ENCODE measurements at places on chromosomes 6 and 20.

DNA sequence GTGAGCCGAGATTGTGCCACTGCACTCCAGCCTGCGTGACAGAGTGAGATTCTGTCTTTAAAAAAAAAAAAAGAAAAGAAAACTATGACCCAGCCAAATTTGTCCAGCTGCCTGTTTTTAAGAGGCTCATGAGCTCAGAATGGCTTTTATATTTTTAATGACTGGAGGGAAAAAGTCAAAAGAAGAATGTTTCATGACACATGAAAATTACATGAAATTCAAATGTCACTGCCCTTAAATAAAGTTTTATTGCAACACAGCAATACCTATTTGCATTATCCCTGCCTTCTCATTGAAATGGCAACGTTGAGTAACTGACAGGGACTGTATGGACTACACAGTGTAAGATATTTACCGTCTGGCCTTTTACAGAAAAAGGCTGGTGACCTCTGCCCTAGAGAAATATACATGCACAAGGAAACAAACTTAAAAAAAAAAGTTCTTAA lies 11.4 kb downstream of the SENP6 start:
- no peak for DNase-seq

DNA sequence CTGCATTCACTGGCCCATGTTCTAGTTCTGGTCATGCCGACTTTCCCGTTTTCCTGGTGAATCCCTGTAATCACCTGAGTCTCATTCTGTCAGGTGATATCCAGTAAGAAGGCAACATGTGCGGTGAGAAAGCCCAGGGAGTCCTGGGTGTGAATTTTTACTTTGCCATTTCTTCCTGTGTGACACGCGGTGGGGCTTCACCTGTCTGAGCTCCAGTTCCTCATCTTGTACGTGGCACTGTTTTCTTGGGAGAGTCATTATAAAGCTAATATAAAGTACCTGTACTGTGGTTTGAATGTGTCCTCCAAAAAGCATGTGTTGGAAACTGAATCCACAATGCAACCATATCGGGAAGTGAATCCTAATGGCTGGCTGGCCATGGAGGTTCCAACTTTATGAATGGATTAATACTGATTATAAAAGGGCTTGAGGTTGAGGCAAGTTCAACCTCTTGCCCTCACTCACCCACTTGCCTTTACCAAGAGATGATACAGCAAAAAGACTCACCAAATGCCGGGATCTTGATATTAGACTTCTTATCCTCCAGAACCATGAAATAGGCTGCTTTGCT lies 5.1 kb downstream of the HLA-E start:
- DNase-seq: no peak

GRCh38 chr6:444653-445275 lies 53.2 kb downstream of the IRF4 start:
- DNase-seq: no peak

GRCh38 chr6:145212813-145213212 lies 522.5 kb downstream of the EPM2A start:
- DNase-seq: no peak

DNA sequence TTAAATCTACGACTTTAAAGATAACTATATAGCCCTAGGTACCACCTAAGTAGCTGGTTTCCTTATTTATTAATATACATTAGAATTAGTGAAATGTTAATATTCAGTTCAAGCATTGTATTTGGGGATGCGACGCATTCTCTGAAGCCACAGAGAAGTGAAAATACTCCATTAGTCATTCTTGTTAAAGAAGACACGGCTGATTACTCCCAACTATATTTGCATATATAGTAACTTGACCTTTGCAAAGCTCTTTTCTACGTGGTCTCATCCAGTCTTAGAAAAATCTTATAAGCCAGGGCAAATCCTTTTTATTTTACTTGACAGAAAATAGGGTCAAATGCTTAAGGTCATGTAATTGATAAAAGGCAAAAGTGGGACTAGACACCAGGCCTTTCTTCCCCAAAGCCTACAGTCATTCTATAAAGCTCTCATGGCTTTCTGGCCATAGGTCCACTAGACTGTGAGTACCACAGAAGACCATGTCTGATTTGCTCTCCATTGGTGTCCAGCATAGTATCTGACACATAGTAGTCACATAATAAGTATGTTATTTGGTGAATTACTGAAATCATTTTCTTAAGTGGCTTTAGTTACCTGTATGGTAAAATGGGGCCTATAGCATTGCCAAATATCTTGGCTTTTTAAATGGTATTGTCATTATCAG lies 11.3 kb downstream of the ZHX3 start:
- DNase-seq: no peak

GRCh38 chr6:319177-320131 lies 27.2 kb downstream of the DUSP22 start:
- no peak for DNase-seq

DNA sequence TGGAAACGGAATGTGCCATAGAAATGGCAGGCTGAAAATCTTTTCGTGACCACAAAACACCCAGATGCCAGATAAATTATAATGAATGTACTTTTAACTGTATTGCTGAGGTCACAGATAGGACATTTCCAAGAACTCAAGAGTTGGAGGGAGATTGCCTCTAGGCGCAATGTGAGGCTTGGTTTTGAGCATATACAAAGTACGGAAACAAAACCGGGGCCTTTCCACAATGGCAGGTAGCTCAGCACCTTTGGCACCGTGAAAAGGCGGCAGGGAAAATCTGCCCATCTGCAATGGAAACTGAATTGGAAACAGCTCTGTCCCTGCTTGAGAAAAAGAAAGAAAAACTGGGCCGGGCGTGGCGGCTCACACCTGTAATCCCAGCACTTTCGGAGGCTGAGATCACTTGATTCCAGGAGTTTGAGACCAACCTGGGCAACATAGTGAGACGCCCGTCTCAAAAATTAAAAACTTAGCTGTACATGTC lies 10.5 kb upstream of the C20orf144 start:
- DNase-seq: no peak

GRCh38 chr6:47302043-47302442 lies 7.7 kb downstream of the TNFRSF21 start:
- DNase-seq: no peak

DNA sequence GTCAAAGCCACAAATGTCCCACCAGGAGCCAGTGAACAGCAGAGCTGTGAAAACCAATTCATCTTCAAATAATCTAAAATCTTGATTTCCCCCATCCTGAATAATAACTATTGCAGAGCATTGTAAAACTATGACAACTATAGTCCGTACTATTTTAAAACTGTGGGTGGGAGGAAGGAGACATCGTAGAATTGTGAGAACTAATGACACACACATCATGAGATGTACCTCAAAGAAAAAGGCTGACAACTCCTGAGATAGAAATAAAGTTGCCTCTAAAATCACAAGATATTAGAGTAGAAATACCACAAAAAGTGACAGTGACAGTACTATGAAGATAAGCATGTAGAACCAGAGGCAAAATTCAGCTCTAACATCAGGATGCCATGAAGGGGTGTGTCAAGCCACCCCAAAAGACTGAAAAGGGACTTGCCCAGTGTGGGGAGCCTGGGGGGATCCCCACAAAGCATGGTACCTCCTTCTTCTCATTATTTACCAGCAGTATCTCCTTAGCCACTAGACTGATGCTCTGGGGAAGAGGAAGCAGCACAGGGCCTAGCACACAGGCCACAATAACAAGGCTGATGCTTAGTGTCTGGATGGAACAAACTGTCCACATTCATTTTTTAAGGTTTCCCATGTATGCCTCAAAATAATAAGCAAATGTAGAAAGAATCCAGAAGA lies 13.4 kb downstream of the NAPB start:
- DNase-seq: no peak

- no peak for DNase-seq
These were observed 2.7 kb upstream of the CD93 start for GRCh38 chr20:23088866-23089265.

DNA sequence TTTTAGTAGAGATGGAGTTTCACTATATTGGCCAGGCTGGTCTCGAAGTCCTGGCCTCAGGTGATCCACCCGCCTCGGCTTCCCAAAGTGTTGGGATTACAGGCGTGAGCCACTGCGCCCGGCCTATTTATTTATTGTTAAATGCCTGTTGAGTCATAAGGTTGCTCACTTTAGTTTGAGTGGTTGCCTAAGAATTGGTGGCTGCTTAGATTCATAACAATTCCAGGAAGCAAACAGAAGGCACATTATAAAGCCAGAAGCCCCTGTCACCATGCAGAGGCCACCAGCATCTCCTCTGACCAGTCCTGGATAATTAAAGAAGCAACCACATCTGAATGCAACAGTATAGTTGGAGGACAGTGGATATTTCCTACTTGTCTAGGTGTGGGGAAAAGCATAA lies 24.0 kb upstream of the ARMH2 start:
- no peak for DNase-seq

DNA sequence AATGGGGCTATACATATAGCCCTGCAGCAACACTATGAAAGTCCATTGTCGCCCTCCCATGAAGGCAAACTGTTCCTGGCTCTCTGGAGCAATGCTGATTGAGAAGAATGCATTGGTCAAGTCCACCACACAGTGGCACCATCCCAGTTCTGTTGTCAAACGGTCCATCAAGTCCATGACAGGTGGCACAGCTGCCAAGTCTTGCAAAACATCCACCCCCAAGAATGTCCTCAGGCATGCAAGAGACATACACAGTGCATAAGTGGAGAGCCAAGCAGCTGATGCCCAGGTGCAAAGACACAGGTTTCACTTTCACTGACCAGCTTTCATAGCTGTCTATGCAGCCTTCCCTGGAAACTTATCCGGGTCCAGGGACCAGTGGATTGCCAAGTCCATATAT lies 17.5 kb downstream of the ZNF391 start:
- DNase-seq: no peak

DNA sequence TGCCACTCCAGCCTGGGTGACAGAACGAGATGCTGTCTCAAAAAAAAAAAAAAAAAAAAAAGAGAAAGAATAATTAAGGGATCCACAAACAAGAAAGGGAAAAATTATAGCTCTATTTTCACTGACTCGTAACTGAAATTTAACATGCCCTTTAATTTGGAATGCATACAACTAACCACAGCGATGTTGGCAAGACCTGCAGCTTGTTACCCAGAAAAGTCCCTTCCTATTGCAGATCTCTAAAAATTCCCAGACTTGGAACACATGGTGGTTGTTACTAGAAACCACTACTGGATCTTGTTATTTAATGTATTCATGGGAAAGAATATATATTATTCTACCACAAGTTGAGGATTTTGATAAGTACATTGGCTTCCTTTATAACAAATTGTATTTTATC lies 27.8 kb upstream of the SMIM28 start:
- DNase-seq: no peak

DNA sequence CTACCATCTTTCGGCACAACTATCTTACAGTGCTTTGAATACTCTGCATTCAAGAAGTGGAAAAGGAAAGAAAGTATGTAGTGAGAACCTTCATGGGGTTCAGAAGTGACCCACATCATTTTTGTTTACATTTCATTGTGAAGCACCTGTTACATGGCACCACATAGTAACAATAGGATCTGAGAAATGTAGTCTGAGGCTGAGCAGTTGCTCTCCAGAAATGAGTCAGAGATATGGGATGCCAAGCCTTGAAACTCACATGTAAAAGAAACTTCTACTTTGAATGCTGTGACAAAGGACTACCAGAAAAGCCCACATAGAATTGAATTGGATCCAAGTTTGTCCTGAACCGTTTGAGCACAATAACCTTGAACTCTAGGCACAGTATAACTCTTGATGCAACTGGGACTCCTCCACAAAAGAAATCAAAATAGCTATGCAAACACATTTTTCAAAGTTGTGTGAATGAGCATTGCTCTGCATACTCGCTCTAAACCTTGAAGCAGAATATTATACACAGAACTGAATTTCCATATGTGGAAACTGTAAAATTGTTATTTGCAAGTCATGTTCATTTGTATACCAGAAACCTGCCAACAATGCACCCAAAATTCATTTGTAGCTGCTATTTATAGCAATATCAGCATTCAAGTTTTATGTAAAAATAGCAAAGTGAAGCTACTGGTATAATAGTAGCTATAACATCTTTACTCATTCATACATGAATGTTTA lies 400.9 kb upstream of the POU3F2 start:
- no peak for DNase-seq

- DNase-seq: no peak
These were observed 44.7 kb downstream of the HLA-C start for GRCh38 chr6:31227143-31227542.

GRCh38 chr6:90406142-90406794 lies 109.6 kb upstream of the BACH2 start:
- peak; percentile 43 for DNase-seq

Data from fibroblast of skin of left quadriceps (primary cell).